ENCODE measurements at places on chromosomes 6 and 20.

DNA sequence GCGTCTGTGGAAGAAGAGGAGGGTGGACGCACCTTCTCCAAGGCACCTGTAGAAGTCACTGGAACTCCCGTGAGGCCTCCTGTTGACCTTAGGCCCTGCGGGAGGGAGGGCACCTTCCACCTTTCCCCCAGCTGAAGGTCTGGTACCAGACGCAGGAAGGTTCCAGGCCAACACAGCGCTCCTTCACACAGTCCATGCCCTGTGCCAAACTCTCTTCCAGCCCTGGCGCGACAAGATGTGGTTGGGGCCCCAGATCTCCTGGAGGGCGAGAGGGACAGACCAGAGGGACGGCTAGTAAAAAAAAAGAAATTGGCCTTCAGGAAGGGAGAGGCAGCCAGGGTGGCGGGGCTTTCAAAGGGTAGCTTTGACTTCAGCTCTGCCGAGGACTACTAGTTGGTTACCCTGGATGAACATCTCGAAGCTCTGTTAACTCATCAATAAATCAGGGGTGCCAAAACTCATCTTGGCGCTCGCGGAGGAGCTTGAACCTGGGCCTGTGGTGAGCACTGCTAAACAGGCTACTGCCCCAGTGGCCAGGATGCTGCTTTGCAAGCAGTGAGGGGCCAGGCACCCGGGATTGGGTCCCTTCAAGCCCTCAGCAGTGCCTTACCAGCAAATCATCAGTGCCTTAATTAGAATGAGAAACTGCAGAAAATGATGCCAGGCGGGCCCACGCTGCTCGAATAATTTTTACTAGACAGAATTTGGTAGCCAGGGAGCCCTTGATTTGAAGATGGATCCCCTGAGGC, 14.9 kb downstream of the AARS2 start:
- DNase-seq, result no peak

GRCh38 chr6:64256483-64256882, 620.9 kb downstream of the PHF3 start:
- DNase-seq, result no peak

DNA sequence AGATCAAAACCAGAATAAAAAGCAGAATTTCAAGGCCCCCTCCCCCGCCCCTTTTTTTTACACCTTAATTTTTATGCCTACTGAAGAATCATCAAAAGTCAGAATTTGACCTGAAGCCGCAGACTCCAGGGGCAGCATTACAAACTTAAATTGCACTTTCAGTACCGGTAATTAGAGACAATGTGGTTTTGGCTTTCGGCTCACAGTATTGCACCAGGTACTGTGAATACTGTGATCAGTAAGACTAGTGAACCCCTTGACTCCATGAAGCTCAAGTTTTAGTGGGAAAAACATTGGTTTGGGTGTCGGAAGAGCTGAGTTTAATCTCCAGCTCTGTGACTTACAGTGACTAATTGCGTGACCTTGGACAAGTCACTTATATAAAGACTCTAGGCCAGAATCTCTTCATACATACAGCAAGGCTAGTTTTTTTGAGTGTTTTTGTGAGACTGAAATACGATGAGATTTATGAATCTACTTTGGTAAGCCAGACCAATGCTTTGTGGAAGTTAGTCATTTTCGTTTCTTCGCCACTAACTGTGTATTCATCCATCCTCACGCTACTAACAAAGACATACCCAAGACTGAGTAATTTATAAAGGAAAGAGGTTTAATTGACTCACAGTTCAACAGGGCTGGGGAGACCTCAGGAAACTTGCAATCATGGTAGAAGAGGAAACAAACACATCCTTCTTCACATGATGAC, 114.7 kb downstream of the SASH1 start:
- DNase-seq, result no peak

DNA sequence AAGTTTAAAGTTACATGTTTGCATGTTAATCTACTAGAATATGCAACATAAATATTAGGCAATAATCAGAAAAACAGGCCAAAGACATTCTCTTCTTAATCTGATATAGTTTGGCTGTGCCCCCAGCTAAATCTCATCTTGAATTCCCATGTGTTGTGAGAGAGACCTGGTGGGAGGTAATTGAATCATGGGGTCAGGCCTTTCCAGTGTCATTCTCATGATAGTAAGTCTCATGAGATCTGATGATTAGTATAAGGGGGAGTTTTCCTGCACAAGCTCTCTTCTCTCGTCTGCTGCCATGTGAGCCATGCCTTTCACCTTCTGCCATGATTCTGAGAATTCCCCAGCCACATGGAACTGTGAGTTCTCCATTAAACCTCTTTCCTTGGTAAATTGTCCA, 1241.7 kb upstream of the ADGRB3 start:
- DNase-seq, result no peak

DNA sequence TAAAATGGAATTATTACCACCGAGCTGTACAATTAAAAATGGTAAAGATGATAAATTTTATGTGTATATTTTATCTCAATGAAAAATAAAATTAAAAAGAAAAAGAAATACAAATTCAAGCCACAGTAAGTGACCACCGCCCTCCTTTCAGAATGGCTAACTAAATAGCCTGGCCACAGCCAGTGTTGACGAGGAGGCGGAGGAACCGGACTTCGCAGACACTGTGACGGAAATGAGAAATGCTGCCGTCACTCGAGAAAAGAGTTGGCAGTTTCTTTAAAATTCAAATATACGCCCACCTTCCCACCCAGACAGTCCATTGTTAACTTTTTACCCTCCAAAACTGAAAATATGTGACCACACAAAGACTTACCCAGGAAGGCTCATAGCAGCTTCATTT, 50.0 kb downstream of the FOXF2 start:
- no peak for DNase-seq

- DNase-seq, result no peak
Observed at GRCh38 chr6:136720045-136720770, 72.1 kb downstream of the MAP3K5 start.
